ENCODE measurements at places on chromosomes 1 and 21. TPM values are rescaled to one million over a fixed set of nuclear protein-coding genes. Genes with fewer than 3 reads are reported as not detected.
A peak's percentile ranks its signal among the peaks of the same experiment; 100 is the strongest.

Gene EXTL1
- 0.69 TPM for total RNA-seq

Gene LCE1F
- total RNA-seq = not detected

DNA sequence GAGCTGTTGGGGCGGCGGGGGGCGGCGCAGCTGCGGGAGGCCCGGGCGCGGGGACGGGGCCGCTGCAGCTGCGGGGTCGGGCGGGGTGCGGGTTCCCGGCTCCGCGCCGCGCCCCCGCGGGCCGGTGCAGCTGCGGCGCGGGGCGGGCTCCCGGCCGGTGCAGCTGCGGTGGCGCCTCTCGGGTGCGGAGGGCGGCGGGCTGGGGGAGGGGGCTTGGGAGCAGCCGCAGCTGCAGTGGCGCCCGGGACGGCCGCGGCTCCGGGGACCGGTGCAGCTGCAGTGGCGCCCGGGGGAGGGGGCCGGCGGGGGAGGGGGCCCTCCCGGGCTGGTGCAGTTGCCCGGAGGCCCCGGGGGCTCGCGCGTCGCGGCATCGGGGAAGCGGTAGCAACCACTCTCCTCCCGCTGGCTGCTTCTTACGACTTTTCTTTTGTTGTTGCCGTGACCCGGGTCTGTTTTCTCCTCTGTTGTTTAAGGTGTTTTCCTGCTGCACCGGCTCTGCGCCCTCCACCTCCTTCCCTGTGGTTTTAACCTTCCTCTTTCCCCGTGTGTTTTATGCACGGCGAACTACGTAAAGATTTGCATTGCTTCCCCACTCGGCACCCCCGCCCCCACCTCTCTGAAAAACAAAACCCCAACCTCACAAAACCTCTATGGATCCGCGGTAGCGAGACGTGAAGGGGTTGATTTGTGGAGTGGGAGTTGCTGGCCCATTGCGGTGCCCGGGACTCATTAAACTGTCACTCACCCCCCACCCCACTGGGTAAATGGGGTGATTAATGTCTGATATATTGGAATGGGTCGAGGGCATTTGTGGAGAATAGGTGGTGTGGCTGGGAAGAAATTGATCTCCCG is 1.7 kb upstream of the ZBTB18 start:
- no peak for DNase-seq

GRCh38 chr1:156407344-156407743 is 38.3 kb downstream of the RHBG start:
- DNase-seq = no peak

Gene C4BPB
- 0.30 TPM for total RNA-seq

Gene VSIG8
- 8.2 TPM for total RNA-seq

Gene KCND3
- 0.99 TPM for total RNA-seq

Gene OR2T29
- total RNA-seq = not detected

GRCh38 chr1:2074944-2075740 is 24.9 kb downstream of the PRKCZ start:
- DNase-seq = no peak

DNA sequence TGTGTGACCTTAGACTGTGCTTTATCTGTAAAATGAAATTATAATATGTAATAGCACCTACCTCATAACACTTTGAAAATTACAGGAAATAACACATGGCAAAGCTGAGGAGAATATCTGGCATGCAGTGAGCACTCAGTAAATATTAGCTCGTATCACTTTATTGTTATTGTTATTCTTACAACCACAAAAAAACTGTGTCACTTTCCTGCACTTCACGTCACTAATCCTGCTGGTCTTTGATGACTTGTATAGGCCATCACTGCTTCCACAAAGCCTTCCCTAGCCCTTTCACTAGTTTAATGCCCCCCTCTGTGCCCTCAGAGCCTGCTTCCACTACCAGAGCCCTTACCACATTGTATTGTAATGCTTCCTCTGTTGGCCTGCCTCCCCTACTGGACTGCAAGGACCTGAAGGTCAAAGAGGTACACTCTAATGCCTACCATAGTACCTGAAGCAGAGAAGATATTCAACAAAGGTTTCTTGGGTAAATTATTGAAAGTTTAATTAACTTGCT is 231.6 kb downstream of the NFIA start:
- DNase-seq = no peak

- DNase-seq = no peak
These were observed 80.0 kb upstream of the BACH1 start for GRCh38 chr21:29218749-29219148.

Gene HSD3B1
- total RNA-seq = 1.2 TPM

Gene ZBTB8A
- 10.9 TPM for total RNA-seq

GRCh38 chr1:86733340-86733739 is 29.0 kb downstream of the SH3GLB1 start:
- no peak for DNase-seq

Gene TFF3
- 5.1 TPM for total RNA-seq

Gene TDRD5
- total RNA-seq = 0.59 TPM

DNA sequence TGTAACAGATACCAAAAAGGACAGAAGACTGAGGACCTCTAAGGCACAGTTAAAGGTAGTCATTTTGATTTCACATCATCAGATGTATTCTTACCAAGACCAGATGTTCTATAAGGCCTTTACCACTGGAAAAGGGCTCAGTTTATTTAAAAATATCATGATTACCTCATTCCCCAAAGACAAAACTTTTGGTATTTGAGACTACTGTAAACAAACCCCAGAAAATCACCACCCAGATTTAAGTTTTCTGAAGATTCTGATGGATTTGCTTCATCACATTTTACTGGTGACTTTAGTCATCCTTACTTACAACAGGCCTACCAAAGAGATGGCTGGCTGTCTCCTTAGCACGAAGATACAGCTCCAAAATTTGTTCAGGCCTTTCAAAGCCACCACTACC is 8.3 kb downstream of the ENAH start:
- DNase-seq = no peak

Gene MYBPH
- total RNA-seq = 2.1 TPM

Gene SPRR4
- total RNA-seq = 17.7 TPM

DNA sequence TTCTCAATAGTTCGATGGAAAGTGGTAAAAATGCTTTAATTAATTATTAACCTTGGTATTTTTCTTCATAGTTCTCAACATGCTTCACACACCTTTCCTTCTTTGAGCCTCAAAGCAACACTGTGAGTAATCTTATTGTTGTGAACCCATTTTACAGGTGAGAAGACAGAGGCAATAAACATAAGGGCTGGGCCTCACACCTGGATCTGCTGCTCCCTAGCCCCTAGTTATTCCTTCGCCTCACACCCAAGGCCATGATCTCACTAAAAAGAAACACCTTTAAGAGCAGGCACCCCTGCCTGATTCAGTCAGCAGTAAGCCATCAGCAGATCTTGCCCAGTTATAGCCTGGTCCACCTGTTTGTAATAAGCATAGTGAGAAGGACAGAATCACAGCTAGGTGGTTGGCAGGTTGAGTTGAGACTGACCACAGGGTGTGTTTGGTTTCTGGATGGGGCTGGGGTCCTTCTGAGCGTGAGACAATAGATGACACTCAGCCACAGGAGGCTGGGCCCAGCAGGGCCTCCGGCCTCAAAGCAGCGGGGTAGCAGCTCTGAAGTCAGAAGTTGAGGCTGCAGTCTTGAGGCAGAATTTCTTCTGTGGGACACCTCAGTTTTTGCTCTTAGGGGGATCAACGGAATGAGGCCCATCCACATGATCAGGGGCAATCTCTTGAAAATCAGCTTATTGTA is 203.9 kb downstream of the RHOU start:
- DNase-seq = no peak

Gene GJB3
- total RNA-seq = 18.2 TPM

DNA sequence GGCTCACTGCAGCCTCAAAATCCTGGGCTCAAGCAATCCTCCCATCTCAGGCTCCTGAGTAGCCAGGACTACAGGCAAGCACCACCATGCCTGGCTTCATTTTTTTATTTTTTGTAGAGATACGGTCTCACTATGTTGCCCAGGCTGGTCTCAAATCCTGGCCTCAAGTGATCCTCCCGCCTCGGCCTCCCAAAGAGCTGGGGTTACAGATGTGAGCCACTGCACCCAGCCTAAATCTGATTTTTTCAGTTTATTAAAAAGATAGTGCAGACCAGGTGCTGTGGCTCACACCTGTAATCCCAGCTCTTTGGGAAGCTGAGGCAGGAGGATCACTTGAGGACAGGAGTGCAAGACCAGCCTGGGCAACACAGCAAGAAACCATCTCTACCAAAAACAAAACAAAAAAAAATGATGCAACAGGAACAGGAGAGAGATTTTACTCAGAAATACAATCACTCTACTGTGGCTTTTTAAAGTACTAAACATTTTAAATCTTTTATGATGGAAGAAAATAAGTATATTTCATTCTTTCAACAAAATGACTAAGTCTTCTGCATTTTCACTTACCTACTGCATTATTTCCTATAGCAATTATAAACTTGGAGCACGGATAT is 1.9 kb downstream of the PSMG1 start:
- DNase-seq = no peak

GRCh38 chr1:245437369-245438062 is 282.7 kb downstream of the KIF26B start:
- peak; percentile 42 for DNase-seq

Gene RGS8
- total RNA-seq = not detected

Gene CFAP45
- total RNA-seq = 0.59 TPM

Gene ST6GALNAC3
- 3.6 TPM for total RNA-seq
